ENCODE measurements at places on chromosomes 12 and 14.
A peak's percentile ranks its signal among the peaks of the same experiment; 100 is the strongest.

GRCh38 chr12:64064706-64065105 is 157.4 kb downstream of the KICS2 start:
- no peak for DNase-seq

DNA sequence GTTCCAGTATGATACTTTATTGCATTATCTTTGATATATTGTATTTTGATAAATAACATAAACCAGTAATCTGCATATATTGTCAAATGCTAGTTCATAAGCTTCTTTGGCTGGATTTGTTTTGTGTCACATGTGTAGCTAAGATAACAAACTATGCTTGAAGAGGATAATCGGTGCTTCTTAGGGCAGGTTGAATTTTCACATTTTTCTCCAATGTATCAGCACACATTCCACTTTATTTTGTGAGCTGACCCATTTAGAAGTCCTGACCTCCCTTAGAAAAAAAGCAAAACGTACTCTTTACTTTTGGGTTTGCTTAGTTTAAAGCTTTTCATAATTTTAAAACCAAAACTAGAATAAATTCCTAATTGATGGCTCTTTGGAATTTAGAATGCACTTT is 277.7 kb upstream of the DDHD1 start:
- DNase-seq: no peak

DNA sequence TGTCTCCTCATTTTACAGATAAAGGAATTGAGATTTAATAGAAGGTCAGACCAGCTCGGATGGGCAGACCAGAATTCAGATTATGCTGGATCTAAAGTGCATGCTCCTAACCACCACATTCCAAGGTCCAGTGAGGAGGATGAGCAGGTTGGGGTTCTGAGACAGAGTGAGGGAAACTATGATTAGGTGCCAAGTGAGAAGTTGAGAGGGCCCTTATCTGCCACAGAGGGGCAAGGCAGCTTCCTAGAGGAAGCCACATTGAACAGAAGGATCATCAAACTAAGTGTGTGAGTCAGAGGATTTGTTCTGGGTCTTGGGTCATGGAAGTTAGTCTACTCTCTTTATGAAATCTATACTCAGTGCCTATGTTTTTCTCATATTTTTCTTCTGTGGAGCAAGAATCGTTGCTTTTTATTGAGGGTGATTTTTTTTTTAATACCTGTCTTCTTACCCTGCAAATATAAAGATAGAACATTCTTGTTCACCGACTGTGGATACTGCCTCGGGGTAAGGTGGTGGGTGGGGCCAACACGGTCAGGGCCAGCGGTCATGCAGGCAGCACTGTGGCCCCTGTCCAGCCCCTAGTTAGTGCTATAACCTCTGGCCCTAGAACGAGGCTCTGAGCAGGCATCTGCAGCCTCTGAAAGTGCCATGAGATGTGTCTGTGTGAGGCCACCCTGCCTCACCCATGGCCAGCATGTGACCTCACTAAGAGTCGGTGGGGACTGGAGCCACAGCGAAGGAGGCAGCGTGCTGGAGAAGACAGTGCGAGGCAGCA is 55.6 kb upstream of the PTHLH start:
- no peak for DNase-seq

GRCh38 chr12:114812858-114813761 is 129.1 kb upstream of the TBX3 start:
- no peak for DNase-seq

DNA sequence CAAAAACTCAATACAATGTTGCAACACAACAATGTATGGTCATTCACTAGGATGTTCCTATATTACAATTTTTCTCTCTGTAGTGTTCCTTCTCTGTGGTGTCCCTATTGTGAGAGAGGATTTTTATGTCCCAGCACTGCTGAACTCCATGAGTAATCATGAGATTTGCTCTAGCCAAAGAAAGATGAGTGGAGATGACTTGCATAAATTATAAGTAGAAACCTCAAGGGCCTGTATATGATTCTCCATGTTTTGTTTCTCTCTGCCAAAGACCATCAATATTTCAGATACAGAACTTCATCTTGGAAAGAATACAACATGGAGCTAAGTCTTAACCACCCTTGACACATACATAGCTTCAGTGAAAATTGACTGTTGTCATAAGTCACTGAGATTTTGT is 579.1 kb downstream of the TMTC2 start:
- no peak for DNase-seq

GRCh38 chr14:103072595-103073366 is 11.2 kb upstream of the LBHD2 start:
- DNase-seq: no peak

- DNase-seq: no peak
Observed at GRCh38 chr12:27468241-27468640, 21.7 kb downstream of the SMCO2 start.

- no peak for DNase-seq
Observed at GRCh38 chr14:105447651-105448640, 26.7 kb upstream of the CRIP2 start.

- DNase-seq: no peak
Observed at GRCh38 chr12:26338586-26339572, 143.5 kb downstream of the SSPN start.

GRCh38 chr14:26959972-26960660 is 362.3 kb upstream of the NOVA1 start:
- DNase-seq: no peak

GRCh38 chr12:89497005-89497404 is 27.6 kb downstream of the GALNT4 start:
- DNase-seq: no peak

GRCh38 chr14:82642425-82642824 is 1108.8 kb upstream of the SEL1L start:
- peak; percentile 22 for DNase-seq

GRCh38 chr14:75551021-75551420 is 27.4 kb upstream of the FLVCR2 start:
- DNase-seq: no peak

DNA sequence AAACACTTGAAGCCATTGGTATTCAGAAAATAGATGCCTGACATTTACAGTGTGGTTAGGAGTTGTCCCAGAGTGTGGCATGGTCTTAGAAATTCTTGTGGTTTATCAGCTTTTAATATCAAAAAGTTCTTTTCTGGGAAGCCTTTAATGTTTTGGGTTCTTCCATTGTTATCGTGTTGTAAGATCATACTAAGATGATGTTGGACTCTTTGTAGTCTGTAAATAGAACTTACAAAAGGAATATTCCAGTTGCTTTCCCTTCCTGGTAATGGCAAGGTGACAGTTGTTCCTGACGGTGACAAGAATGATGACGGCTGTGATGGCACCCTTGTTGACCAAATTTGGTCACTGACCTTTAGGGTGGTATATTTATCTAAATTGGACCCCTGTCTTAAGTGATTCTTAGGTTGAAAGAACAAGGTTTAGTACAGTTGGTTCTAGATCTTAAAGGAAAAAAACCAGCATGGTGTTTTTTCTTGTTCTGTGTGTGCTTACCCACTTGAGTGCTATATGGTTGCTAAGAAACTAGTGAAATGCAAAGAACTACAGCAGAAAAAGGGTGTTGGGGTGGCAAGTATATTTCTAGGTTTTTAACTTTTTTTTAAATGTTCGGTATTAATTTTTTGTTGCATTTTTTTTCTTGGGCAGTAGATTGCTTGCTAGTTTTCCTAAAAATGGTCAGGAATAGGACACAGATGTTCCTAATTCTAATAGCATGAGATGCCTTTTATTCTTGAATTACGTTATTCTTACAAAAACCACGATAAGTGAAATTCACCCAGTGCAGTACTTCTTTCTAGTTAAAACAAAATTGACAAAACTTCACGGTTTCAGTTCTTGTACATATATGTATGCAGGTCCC is 2.1 kb downstream of the ATP2A2 start:
- DNase-seq: no peak

DNA sequence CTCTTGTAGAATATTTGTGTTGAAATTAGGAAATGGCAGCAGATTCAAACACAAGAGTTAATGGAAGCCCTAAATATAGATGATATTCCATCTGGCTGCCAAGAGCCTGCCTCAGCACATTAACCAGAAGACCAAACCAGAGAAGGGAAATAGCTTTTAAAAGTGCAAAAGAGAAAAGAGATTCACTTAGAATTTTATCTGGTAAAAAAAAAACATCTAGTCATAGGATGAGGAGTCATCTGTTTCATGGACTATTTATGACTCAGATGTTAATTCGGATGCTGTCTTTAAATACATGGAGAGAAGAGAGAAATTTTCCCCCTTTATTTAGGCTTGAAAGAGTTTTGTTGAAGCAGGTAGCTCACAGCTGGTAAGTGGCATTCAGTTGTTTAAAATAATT is 201.6 kb upstream of the NUDT4 start:
- DNase-seq: no peak

DNA sequence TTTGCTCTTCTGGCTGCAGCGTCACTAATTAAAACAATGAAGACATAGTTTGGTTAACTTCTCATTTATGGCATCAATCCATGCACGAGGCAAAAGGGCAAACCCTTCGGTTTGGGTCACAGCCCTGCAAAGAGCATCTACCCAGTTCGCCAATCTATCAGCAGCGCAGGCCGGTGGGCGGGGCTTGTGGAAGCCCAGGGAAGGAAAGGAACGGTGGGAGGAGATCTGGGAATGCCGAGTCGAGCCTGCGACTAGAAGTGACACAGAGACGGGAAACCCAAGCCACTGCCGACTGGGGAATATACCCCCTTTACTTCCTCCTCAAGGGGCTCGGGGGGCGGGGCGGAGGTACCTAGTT is 466 bp downstream of the KICS2 start:
- peak; percentile 68 for DNase-seq

DNA sequence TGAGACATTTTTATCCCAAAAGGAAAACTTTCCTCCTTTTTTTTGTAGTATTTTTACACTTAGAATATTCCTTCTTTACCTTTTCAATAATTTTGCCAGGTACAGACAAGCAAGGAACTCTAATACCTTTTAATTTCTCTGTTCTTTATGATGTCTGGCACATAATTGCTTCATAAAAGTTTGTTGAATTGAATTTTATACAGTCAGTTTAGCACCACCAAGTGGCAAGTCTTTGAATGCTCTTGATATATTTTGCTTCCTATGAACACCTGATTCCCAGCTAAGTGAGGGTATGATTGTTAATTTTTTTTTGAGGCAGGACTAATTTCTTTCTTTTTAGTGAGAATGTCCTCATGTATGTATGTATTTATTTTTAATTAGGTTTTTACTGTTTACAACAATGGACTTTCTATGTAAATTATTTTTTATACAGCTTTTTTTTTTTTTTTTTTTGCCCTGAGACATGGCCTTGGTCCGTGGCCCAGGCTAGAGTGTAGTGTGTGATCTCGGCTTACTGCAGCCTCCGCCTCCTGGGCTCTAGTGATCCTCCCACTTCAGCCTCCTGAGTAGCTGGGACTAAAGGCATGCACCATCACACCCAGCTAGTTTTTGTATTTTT is 6.9 kb downstream of the TBC1D15 start:
- DNase-seq: no peak

- DNase-seq: no peak
Observed at GRCh38 chr12:31297572-31298514, 28.1 kb downstream of the SINHCAF start.

DNA sequence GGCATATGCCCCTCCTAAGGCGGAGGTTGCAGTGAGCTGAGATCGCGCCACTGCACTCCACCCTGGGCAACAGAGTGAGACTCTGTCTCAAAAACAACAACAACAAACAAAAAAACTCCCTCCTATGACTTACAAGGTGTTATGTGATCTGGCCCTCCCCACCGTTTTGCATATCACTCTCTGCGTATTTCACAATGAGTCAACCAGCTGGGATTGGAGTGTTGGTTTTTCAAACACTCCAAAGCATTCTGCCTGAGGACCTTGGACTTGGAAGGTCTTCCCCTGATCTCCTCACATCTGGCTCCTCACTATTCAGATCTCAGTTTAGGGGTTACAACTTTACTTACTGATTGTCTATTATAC is 14.0 kb downstream of the MANSC1 start:
- peak; percentile 18 for DNase-seq

DNA sequence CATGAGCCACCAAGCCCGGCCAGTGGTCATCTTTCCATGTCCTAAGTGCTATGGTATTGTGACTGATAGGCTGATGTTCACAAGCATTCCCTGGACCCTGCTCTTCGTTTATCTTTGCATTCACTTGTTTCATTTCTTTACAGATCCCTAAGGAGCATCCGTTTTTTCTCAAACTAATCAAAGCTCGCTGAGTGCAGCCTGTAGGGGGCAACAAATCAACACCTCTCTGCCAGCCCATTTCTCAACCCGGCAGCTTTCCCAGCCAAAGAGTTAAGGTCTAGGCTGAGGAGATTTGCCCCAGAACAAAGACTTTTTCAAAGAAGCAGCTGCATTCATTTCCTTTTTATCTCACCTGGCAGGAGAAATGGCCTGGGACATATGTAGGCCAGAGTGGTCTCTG is 12.1 kb downstream of the SIRT4 start:
- no peak for DNase-seq

DNA sequence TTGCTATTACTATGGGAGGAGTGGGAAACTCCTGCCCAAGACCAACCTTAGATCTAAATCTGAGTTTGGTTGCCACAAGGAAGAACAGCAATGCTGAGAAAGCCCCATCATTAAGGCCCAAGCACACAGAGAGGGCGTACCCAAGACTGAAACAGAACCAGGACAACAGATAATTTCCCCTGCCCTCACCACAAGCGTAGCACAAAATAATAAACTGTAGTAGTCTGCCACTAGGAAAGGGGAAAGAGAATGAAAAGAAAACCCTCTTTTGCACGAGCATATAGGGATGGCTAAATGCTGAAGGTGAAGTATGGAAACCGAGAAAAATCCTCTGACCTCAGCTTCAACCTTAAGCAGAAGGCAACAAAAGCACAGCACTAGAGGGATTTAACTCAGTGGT is 76.5 kb upstream of the DHRS4 start:
- peak; percentile 15 for DNase-seq

DNA sequence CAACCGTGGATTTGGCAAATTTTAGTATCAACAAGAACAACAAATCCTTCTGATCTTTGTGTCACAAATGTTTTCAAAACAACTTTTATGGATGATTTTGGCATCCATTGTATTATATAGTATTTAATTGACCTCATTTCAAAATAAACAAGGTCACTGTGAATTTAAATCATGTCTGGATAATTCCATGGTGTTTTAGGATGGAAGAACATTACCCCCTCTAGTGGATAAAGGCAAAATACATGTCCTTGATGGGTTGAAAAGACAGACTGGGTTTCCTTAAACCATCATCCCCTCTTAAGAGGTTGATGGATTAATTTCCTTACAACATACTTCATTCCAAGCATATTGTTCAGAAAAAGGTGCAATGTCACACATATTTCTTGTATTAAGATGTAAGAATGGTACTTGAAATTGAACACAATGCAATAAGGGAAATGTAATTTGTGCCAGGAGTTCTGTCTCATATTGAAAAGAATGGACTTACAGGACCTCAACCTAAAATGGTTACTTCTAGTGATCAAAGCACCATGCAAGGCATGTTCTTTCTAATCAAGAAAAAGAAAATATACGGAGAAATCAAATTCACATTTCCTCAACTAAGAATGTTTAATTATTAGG is 352.0 kb downstream of the BCAT1 start:
- no peak for DNase-seq

- DNase-seq: no peak
Observed at GRCh38 chr12:9148926-9149325, 33.2 kb upstream of the A2M start.

DNA sequence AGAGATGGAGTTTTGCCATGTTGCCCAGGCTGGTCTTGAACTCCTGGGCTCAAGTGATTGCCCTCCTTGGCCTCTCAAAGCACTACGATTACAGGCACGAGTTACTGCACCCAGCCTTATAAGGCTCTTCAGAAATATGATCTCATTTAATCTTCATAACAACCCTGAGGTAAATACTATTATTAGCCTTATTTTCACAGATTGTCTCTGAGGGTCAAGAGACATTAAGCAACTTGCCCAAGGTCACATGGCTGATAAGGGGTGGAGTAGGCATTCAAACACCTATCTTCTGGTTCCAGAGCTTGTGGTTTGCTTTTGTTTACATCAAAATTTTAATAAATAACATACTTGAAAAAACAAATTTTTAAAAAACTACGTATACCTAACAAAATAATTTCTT is 5.1 kb downstream of the PRKAG1 start:
- DNase-seq: no peak
